Fibroblast of lung (primary cell): ENCODE measurements at places on chromosomes 4 and X. TPM values are rescaled to one million over a fixed set of nuclear protein-coding genes. Genes with fewer than 3 reads are reported as not detected.

DNA sequence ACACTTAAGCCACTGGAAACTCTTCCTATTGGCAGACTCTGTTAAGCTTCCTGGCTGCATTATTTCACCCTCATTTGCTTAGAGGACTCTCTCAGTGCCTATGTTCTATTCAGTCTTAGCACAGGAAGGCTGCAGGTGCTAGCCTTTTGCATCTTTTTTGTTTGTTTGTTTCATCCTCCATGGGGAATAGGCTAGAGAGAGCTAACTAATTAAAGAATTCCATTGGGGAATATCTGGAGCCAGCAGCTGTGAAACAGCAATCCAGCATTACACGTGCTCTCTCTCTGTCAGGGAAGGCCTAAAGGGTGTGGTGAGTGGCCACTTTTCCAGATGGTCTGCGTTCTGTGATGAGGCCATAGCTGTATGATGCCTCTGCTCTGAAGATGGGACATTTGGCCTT is 633.6 kb downstream of the SPRY1 start:
- DNase-seq = no peak

GRCh38 chr4:139603576-139604410 is 47.8 kb upstream of the SETD7 start:
- DNase-seq = peak; percentile 52

GRCh38 chr4:153757407-153757806 is 2.4 kb downstream of the RNF175 start:
- DNase-seq = no peak

- peak; percentile 16 for DNase-seq
Measured at GRCh38 chrX:101081231-101081630, 2.6 kb downstream of the TMEM35A start.

DNA sequence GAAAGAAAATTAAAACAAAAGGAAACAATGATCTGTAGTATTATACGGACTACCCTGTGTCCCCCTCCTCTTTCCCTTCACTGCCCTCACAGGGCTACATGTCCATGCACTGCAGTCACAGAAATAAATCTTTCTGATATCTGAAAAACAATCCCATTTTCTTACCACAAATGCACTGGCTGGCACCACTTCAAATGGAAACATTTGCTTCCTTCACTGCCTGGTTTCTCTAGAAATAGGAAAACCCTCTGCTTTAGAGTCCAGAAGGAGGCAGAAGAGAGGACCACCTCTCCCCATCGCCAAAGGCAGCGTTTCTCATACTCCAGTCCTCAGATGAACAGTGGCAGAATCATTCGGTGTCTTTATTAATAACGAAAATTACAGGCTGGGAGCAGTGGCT is 98.2 kb downstream of the GRIA3 start:
- no peak for DNase-seq

DNA sequence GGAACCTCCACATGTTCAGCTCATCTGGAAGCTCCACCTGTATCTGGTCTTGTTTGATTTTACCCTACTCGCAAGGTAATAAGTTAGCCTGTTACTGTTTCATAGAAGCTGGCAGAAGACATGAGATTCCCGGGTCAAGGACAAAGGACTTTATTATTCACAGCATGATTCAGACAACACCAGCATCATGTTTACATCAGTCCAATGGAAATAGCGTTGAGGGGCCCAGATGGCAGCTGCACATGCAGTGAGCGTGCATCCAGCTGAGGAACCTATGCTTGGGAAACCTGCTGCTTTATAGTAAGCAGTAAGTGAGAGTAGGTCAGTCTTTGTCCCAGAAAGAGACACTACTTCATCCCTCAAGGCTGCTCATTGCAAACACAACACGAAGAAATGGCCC is 19.8 kb downstream of the TSPAN5 start:
- peak; percentile 55 for DNase-seq

DNA sequence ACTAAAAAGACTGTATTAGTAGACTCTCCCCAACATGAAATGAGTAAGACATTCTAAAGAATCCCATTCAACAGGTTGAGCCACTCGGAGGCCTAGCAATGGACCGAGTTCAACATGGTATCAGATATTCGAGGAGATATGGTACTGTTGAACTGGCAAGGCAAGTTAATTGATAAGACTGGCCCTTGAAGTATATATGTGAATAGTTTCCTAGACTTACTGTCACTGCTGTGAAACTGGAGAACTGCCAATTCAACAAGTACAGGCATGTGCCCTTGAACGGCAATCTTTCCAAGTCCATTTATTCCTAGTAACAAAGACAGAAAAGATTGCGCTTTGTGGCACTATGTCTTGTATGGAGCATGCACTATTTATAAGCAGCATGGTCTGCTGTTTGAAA is 24.4 kb downstream of the FAT1 start:
- peak; percentile 41 for DNase-seq

GRCh38 chr4:116015549-116015948 is 902.1 kb upstream of the NDST4 start:
- no peak for DNase-seq

DNA sequence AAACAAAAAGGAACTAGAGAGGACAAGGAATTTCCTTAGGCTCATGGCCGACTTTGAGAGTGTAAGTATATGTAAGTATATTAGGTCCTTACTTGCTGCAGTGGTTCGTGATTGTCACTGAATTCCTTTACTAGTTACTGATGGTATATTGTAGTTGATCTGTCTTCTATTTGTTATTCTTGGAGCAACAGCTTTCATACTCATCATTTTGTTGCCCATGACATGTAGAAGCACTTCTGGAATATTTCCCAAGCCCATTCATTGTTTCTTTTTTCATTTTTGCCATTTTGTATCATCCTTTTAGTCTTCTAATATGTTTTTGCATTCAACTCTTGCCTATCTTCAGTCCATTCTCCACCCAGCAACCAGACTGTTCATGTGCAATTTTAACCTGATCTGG is 170.0 kb downstream of the ARHGAP10 start:
- DNase-seq = peak; percentile 18

GRCh38 chrX:125398959-125399440 is 79.3 kb downstream of the TEX13C start:
- no peak for DNase-seq

The RS1 gene
- not detected in 2 replicates for total RNA-seq

The ZC4H2 gene
- 3.3 and 4.5 TPM in 2 replicates for total RNA-seq

The CRMP1 gene
- 0.33 and 1.5 TPM in 2 replicates for total RNA-seq

The NXF2 gene
- not detected in 2 replicates for total RNA-seq

The PPP4R3C gene
- total RNA-seq = not detected in 2 replicates
